ENCODE measurements at places on chromosomes 5 and 9.
A peak's percentile ranks its signal among the peaks of the same experiment; 100 is the strongest.

DNA sequence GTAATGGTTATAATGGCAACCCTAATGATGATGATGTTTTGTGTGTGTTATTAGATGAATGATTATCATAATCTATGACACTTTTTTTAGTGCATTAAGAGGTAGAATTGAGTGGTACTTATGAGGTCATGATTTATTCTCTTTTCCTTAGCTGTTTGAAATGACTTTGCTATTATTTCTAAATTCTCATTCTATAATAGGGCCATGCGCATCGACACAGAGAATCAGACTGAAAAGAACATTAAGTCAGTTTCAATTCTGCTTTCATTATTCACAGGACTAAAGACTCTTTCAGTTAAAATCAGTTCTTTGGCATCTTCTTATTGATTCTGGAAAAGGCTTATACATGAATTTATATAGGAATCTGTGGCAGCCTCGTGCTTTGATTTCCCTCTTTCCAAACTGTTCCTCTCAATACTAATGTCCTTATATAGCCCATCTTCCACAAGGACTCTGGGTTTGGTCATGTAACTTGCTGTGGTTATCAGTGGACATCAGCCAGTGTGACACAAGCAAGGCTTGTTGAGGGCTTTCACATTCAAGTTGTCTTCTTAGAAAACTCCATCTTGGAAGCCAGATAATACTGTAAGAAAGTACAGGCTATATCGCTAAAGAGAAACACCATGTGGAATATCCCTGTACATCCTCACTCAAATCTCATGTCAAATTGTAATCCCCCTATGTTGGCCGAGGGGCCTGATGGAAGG lies 140.3 kb upstream of the CHD1 start:
- no peak for DNase-seq

DNA sequence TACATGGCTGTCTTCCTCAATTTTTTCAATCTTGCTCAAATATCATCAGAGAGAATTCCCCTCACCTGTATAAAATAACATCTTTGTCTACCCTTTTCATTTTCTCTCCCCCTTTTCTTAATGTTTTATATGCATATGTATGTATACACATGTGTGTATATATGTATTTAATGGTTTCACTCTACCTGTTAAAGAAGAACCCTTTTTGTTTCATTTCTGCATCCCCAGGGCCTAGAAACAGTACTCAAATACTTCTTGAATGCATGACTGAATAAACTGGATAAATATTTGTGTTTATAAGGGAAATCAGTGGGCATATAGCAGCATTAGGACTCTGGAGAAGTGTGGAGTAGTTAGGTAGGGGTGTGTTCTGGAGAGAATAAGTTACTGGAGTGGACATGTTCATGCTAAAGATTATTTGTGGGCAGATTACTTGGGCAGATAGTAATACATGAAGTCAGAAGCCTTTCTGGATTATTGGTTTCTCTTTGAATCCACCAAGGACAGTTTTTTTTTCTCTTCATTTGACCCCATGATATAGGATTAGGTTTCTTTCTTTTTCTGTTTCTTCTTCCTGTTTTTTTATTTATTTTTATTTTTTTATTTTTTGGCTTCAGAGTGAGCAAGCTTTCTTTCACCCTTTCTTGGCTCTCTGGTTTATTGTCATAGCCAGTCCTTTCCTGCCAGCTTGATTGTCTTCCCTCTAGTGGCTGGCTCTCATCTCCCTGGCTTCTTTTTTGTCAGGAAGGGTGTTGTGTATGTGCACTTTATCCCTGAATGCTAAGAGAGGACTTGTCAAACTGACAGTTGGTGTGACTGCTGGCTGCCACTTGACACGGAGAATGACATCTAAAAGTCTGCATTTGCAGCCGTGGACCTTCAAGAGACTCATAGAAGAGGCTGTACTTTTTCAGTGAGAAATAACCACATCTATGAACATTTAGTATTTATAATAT lies 89.3 kb downstream of the ZCCHC7 start:
- DNase-seq = no peak

- no peak for DNase-seq
Observed at GRCh38 chr5:1338196-1338490, 6.8 kb downstream of the CLPTM1L start.

GRCh38 chr5:115559524-115559923 lies 14.9 kb upstream of the FEM1C start:
- no peak for DNase-seq

- no peak for DNase-seq
Observed at GRCh38 chr9:84271921-84272556, 68.5 kb downstream of the SLC28A3 start.

GRCh38 chr5:109759306-109759705 lies 69.6 kb downstream of the MAN2A1 start:
- DNase-seq = no peak

GRCh38 chr9:128163027-128163515 lies 3.0 kb downstream of the BBLN start:
- DNase-seq = no peak

DNA sequence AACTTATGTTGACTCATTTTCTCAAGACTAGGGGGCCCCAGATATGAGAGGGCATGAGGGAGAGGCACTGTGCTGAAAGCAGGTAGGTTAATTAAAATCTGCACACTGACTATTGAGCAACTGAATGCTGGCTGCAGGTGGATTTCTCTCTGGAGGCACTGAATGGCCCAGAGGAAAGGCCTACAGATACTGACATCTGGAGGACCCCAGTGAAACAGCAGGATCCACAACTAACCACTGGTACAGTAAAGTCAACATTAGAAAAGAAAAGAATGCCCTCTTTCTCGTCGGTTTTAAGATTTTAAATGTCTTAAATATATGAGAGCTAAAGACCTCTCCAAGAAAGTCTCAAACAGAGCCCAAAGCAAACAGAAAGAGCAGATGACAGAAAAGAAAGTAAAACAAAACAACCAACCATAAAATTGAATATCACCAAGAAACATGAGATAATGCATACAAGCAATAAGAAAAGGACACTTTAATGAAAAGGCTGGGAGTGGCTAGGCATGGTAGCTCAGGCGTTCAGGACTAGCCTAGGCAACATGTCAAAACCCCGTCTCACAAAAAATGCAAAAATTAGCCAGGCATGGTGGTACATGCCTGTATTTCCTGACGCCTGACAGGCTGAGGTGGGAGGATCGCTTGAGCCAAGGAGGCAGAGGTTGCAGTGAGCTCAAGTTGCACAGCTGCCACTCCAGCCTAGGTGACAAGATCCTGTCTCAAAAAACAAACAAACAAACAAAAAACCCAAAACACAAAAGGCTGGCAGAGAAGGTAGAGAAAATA lies 43.3 kb downstream of the PUM3 start:
- DNase-seq = no peak

DNA sequence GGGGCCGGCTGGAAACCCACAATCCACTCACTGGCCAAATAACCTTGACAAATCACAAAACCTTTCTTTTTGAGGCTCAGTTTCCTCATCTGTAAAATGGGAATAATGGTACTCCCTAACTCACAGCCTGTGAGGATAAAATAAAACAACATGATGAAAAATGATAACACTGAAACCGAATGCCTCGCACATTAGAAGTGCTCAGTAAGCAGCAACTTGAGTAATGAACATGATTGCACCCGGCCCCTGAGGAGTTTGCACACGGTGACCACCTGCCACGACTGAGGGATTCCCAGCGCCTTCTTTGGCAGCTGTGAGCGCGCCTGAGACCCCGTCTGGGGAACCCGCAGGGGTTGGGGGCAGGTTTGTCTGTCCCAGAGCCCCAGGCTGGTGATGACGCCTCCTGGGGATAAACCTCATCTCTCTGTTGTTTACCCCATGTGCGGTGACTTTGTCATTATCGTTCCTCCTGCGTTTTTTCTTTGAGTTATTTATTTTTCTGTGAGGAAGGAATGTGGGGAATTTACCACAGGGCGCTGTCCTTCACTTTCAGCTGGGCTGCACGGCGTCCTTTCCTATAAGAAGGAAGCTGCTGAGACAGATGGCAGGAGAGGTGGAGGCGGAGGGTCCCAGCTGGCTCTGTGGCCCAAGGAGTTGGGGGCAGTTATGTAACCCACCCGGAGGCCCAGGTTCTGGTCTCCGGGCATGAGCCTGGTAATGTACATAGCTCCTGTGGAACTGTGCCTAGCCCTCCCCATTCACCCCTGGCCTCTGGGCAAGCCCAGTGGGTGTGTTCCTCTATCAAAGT lies 3.0 kb upstream of the SYNPO start:
- DNase-seq = no peak

- no peak for DNase-seq
Observed at GRCh38 chr9:27880156-27880555, 306.9 kb upstream of the C9orf72 start.

GRCh38 chr9:97462159-97462558 lies 39.3 kb upstream of the TMOD1 start:
- DNase-seq = no peak

GRCh38 chr5:1529498-1529897 lies 5.7 kb upstream of the LPCAT1 start:
- no peak for DNase-seq

DNA sequence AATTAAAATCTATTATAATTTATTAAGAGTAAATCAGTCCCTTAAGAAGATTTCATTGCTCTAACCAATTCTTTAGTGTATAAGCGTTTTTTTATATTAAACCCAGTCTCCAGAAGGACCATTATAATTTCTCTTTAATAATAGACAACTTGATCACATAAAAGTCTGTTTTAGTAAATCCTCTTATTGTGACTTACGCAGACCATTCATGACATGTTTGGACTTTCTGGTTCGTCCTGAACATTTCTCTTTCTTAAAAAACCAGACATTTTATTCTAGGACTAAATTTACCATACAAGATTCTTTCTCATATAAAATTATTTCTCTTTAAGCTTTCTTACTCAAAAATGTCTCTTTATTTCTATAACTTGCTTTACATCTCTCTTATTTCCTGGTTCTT lies 196.2 kb upstream of the RAI14 start:
- no peak for DNase-seq

- DNase-seq = no peak
Observed at GRCh38 chr5:139698490-139699146, 50.5 kb downstream of the CXXC5 start.

DNA sequence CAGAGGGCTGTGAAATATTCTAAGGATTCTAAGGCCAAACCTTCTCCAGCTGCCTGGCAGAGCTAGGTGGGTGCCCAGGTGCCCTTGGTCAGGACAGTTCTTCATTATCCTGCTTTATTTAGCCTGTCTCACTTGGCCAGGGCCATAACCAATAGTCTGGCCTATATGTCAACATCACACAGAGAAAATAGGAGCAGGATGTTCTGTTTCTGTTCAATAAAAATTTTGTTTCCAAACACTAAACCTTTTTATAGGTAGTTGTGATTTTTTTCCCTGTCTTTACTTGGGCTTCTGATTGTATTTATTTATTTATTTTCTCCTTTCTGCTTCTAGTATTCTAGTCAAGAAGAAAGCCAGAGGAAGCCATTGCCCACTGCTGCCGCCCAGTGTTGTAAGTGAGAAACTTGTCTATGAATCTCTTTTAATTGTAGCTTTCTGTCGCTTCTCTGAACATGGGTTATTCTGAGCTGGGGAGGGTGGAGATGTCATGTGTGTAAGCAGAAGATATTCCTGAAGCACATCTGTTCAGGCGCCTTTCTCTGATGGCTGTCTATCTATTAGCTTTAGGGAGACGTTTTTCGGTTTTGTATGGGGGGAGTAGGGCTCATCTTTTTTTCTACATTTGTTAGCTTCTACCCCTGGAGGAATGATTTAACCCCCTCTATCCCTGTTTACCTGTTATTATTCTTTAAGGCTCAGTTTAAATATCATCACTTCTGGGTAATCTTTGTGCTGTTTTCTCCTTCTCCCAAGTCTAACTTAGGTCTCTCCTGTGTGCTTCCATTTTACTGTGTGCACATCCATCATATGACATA lies 97.1 kb downstream of the UNC13B start:
- DNase-seq = peak; percentile 46

GRCh38 chr5:8813180-8813579 lies 732.7 kb downstream of the SEMA5A start:
- DNase-seq = no peak

GRCh38 chr5:95731571-95732554 lies 727 bp downstream of the RHOBTB3 start:
- DNase-seq = peak; percentile 40

DNA sequence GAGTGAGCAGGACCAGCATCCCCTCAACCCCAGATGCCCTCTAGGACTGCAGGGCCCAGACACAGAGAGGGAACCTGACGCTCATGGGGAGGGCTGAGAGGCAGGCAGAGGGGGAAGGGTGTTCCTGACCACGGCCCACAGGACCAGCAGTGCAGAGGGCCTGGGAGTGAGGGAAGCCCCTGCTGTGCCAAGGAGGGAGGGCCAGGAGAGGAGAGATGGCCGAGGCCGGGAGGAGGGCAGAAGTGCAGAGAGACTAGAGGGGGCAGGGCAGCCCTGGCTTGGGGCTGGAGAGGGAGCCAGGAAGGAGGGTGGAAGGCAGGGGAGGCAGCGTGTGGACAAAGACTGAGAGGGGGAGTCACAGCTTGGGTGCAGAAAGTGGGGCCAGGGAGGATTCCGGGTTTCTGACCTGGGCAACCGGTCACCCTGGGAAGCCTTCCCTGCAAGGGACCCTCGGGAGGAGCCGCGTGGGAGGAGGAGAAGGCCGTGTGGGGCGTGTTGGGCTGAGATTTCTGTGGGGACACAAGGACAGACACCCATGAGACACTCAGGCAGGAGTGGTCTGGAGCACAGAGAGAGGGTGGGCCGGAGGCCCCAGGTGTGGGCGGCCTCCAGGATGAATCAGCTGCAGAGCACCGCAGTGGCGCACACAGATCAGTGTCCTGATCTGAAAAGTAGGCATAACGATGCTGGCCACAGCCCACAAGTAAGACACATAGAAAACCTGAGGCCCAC lies 117.5 kb downstream of the ADAMTS2 start:
- DNase-seq = no peak

- no peak for DNase-seq
Observed at GRCh38 chr9:79682076-79682736, 110.4 kb downstream of the TLE4 start.

DNA sequence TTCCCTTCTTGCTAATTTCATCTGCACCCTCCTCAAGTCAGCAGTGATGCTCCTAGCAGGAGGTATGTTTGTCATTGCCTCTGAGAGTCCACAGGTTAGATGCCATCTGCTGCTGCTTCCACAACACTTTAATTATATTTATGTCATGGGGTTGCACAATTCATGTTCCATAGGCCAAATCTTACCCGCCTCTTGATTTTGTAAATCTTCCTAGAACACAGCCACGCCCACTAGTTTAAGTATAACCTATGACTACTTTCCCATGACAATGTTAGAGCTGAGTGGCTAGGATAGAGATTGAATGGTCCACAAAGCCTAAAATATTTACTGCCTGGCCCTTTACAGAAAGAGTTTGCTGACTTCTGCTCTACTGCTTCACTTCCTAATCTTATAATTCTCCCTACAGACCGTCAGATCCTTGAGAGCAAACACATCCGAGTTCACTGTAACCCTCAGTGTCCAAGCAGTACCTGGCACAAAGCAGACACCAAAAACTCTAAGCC lies 21.1 kb downstream of the LIFR start:
- DNase-seq = peak; percentile 39

- no peak for DNase-seq
Observed at GRCh38 chr5:84088996-84089395, 295.7 kb downstream of the EDIL3 start.

Measured in gastrocnemius medialis (tissue), 4 donors.